Pulmonary artery endothelial cell (primary cell): ENCODE measurements at places on chromosomes 3 and 15. TPM values are rescaled to one million over a fixed set of nuclear protein-coding genes. Genes with fewer than 3 reads are reported as not detected.

GRCh38 chr15:86115145-86115801, 35.6 kb downstream of the AGBL1 start:
- no peak for DNase-seq

DNA sequence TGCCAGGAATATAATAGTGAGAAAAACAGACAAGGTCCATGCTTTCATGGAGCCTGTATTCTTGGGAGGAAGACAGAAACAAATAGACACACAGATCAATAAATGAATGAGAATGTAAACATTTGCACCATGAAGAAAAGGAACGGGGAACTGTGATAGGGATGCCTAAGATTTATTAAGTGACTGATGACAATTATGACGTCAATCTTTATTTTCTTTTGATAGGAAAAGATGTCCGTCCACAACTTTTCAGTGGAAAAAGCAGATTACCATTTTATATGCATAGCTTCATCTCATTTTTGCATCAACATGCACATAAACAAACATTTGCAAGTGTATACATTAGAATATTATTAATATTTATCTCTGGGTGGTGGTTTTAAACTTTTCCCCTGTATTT, 27.9 kb upstream of the WNT5A start:
- DNase-seq = no peak

GRCh38 chr3:194306771-194307640, 44.1 kb downstream of the CPN2 start:
- DNase-seq = no peak

GRCh38 chr3:126197854-126198584, 17.6 kb upstream of the ALDH1L1 start:
- no peak for DNase-seq

GRCh38 chr3:140128631-140129030, 193.6 kb downstream of the CLSTN2 start:
- no peak for DNase-seq

Gene PHLDB2
- 66.9 and 87.3 TPM in 2 replicates for total RNA-seq

Gene RARB
- 28.9 and 32.0 TPM in 2 replicates for total RNA-seq
